ENCODE measurements at places on chromosomes 7 and 10.

GRCh38 chr10:46255801-46256747 lies 30.7 kb upstream of the ANTXRL start:
- DNase-seq: peak; percentile 73

DNA sequence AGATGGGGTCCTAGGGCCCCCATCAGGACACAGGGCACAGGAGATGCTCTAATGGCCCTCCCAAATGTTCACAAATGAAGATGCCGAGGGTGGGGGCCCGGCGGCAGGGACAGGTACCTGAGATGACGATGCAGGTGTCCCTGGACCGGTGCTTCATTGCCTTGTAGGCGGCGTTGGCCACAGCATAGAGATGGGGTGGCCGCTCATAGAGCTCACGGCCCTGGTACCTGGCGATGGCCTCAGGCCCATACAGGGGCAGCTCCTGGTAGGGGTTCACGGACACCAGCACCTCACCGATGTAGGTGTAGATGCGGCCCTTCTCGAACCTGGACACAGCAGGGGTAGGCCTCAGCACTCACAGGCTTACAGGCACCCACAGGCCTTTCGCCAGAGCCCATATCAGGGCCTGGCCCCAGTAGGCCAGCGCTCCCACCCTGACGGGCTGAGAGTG lies 2.0 kb downstream of the MYO1G start:
- DNase-seq: no peak

- DNase-seq: no peak
Measured at GRCh38 chr7:130865408-130866236, 131.6 kb upstream of the KLF14 start.

GRCh38 chr7:155409980-155410379 lies 47.9 kb upstream of the EN2 start:
- DNase-seq: no peak

DNA sequence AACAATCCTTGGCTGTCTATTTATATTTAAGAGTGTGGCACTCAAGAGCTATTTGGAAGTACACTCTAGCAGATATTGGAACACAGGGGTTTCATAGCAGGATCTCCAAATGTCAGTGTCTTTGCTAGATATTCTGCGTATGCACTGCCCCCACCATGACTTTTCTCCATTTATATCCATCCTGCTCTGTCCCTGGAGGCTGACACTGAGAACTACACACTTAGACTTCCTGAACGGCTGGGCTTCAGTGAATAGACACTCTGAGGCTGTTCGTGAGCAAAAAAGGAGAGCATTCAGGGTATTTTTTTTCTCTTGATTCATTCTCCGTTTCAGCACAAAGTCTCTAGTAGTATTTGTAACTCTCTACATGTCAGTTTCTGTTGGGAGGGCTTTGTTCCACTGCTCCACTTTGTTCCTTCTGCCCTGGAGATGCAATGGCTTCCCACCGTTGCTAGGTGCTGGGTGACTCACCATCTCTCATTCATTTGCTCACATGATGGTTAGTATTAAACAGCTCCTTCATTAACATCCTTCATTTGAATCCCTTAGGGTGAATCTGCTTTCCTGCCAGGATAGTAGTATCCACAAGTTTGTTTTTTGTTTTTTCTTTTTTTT lies 155.9 kb upstream of the SLC13A1 start:
- no peak for DNase-seq

- DNase-seq: no peak
Measured at GRCh38 chr10:77970869-77971803, 44.6 kb upstream of the DLG5 start.

DNA sequence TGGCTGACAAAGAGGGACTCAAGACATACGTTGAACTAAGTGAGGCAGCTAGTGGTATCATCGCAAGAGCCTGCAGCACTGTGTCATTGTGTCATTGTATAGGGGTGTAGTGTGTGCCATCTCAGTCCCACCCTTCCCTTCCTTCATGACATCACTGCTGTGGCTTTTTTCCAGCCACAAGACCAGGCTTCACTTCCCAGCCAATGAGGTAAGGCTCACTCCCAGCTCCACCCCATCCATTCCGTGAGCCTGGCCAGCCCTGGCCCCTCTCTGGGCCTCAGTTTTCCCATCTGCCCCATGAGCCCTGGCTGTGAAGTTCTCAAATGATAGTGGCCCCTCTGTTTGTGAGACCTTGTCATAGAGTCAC lies 134.3 kb upstream of the ZMIZ1 start:
- DNase-seq: peak; percentile 24

GRCh38 chr10:17655009-17655408 lies 11.1 kb downstream of the STAM start:
- DNase-seq: no peak

DNA sequence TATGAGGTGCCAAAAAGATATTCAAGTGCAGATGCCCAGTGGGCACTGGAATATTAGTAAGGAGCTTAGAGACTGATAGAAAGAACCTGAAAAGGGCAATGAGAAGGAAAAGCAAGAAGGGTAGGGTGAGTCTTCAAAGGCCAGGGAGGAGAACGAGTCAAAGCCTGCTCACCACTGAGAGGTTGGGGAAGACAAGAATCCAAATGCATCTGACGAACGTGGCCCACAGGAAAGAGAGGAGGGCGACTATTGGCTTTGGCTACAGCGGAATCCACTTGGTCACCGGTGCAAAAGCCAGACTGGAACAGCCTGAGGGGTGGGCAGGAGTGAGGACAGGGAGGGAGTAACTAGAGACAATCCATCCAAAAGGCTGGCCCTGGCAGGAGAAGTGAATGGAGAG lies 216.7 kb upstream of the KLF14 start:
- no peak for DNase-seq

- DNase-seq: no peak
Measured at GRCh38 chr7:119900996-119901672, 371.8 kb upstream of the KCND2 start.

- peak; percentile 46 for DNase-seq
Measured at GRCh38 chr7:56097700-56098099, 4.9 kb upstream of the PHKG1 start.

GRCh38 chr10:44992070-44992731 lies 8.5 kb upstream of the ZNF22 start:
- no peak for DNase-seq

GRCh38 chr7:149071641-149072437 lies 18.7 kb downstream of the ZNF786 start:
- DNase-seq: peak; percentile 57

- no peak for DNase-seq
Measured at GRCh38 chr10:132347211-132347930, 15.4 kb downstream of the LRRC27 start.

DNA sequence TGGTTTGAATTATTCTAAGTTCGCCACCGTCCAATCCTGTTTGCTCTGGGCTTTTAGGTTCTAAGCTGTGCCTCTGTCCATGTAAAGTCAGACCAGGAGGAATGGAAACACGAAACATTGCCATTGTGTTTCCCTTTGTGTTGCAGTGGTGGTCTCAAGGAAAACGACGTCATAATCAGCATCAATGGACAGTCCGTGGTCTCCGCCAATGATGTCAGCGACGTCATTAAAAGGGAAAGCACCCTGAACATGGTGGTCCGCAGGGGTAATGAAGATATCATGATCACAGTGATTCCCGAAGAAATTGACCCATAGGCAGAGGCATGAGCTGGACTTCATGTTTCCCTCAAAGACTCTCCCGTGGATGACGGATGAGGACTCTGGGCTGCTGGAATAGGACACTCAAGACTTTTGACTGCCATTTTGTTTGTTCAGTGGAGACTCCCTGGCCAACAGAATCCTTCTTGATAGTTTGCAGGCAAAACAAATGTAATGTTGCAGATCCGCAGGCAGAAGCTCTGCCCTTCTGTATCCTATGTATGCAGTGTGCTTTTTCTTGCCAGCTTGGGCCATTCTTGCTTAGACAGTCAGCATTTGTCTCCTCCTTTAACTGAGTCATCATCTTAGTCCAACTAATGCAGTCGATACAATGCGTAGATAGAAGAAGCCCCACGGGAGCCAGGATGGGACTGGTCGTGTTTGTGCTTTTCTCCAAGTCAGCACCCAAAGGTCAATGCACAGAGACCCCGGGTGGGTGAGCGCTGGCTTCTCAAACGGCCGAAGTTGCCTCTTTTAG lies 46.3 kb upstream of the DMBT1 start:
- DNase-seq: no peak

- no peak for DNase-seq
Measured at GRCh38 chr10:20740120-20740519, 157.0 kb downstream of the NEBL start.

DNA sequence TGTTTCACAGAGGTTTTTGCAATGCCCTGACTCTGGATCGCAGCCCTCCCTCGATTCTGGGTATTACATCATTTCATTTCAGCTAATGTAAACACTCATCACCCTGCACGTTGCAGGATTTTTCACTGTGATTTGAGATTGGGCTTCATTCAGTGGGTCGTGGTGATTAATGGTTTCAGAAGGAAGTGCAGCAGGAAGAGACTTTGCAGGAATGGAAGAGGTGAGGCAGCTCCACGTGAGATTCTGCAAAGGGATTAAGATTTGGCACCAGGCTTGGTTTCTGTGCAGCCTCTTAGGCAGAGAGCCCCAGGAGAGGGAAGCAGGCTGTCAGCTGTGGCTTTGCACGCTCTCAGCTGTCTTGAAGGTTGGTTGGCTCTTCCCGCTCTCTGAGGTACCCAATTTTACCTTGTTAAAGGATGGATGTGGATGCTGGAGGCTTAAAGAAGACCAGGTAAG lies 95.2 kb downstream of the PLCE1 start:
- no peak for DNase-seq

- no peak for DNase-seq
Measured at GRCh38 chr7:3928727-3929515, 627.9 kb downstream of the SDK1 start.

DNA sequence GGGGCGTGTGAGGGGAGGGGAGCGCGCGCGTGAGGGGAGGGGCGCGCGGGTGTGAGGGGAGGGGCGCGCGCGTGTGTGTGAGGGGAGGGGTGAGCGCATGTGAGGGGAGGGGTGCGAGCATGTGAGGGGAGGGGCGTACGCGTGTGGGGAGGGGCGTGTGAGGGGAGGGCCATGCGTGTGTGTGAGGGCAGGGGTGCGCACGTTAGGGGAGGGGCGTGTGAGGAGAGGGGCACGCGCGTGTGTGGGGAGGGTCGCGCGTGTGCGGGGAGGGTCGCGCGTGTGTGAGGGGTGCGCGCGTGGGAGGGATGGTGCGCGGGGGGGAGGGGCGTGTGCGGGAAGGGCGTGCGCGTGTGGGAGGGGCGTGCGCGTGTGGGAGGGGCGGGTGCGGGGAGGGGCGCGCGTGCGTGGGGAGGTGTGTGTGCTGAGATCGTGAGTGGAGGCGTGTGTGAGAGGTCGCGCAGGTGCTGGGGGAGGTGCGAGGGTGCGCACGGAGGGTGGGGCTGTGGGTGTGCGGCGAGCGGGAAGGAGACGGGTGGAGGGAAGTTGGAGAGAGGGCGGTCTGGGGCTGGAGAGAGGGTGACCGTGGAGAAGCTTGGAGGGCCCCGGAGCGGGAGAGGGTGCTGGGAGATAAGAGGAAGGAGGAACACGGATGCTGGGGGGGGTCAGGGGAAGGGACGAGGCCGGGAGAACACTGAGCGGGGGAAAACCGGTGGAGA lies 19.7 kb downstream of the MXI1 start:
- DNase-seq: peak; percentile 30

DNA sequence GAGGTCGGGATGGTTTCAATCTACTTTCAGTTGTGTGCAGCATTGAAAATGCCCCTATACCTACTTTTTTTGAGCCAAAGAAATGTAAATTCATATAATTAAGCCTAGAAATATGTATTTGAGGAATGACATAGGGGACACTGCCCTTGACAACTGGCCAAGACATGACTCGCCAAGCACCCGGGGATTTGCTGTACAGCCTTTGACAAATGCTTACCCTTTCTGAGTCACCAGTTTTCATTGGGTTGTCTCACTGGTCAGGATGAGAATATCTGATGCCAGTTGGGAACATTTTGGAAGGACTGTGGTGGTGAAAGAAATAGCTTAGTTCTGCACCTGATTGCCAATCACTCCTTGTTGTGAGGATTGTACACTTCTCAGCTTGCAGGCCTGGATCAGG lies 166.8 kb upstream of the HABP2 start:
- DNase-seq: peak; percentile 72

DNA sequence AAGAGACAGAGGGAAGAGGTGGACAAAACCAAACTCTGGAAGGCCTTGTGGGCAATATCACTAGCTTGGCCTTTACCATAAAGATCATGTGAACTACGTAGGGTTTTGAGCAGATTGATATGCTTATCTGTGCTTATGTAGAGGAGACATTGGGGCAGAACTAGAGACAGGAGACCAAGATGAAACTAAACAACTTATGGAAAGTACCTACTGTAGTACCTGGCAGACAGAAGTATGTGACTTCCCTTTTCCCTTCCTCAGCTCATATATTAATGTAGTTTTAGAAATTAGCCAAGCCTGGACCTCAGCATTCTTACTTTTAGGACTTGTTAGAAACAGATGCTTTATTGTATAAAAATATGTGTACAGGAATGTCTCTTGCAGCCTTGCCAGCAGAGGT lies 14.0 kb upstream of the IL6 start:
- DNase-seq: no peak

DNA sequence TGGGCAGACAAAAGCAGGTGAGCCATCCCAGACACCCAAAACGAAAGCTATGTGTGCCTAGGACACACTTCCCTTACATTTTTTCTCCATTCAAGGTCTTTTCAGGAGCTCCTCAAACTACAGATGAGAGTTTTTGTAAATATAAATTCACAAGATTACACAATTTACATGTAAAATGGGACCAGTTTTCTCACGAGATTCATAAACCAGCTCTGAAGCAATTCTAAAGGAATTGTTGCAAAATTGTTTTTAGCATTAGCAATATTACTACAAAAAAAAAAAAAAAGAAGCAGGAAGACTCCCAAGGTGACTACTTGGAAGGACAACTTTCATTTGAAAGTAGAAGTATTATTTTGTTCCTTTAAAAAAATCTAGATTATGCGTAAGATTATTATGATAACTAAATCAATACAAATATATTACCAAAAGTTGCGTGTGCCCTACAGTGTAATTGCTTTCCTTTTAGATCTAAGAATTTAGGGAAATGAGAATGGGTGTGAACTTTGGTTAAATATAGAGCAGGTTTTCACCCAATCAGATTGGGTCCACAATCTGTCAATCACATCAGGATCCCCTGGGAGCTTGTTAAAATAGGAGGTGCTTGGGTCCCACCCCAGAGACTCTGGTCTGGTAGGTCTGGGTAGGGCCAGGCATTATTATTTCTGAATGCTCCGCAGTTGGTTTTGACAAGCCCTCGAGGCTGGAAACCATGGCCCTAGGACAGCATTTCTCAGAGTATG lies 72.2 kb downstream of the TBXAS1 start:
- peak; percentile 81 for DNase-seq

DNA sequence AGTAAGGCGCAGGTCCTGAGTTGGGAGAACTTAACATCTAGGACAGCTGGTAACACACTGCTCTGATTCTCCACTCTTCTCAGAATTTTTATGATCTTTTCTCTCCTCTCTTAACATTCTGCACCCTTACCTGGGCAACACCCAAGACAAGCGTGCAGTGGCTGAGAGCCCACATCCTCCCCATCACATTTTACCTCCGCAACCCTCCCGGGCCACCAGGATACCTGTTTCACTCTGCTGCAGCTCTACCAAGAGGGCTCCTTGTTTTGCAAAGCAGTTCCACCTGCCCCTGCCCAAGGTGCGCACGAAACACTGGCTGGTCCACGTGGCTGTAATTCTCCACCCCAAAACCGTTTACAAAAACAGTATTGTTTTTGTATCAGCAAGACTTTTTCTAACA lies 81.5 kb downstream of the ITIH5 start:
- DNase-seq: no peak

GRCh38 chr7:158268816-158269535 lies 318.6 kb downstream of the PTPRN2 start:
- no peak for DNase-seq

Measured in inflammatory macrophage treated with lipopolysaccharide for 4 hours (primary cell).